Uterus (tissue), 4 donors: ENCODE measurements at places on chromosomes 2 and 18. TPM values are rescaled to one million over a fixed set of nuclear protein-coding genes. Genes with fewer than 3 reads are reported as not detected.

The INPP5D gene
- total RNA-seq = 14.2 TPM

The ERCC3 gene
- total RNA-seq = 153 TPM

The CHRND gene
- total RNA-seq = not detected

The C2orf72 gene
- not detected for total RNA-seq

The NMUR1 gene
- 0.41 TPM for total RNA-seq

The NT5DC4 gene
- not detected for total RNA-seq

The ANKRD44 gene
- total RNA-seq = 14.4 TPM

The STPG4 gene
- not detected for total RNA-seq

The TAF4B gene
- 7.6 TPM for total RNA-seq

The LTBP1 gene
- total RNA-seq = 322 TPM

The NT5C1B gene
- not detected for total RNA-seq

The CD8B2 gene
- not detected for total RNA-seq
